ENCODE measurements at places on chromosomes 12 and 14. TPM values are rescaled to one million over a fixed set of nuclear protein-coding genes. Genes with fewer than 3 reads are reported as not detected.

DNA sequence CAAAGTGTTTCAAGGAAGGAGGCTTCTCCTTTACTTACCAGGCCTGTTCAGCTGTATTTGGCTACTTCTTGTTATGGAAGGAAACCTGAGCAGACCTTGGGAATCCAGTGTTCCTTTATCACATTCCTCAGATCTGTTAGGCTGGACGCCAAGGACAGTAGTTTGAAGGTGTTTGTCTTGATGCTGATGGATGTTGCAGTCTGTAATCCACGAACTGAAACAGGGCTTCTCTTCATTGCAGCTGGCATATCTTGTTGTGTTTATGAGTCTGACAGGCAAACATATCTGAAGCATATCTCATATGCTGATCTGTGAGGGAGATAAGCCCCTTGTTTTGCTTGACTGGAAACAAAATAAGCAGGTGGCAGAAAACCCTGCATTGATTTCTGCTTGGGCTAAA, 904.3 kb downstream of the NRXN3 start:
- no peak for DNase-seq

DNA sequence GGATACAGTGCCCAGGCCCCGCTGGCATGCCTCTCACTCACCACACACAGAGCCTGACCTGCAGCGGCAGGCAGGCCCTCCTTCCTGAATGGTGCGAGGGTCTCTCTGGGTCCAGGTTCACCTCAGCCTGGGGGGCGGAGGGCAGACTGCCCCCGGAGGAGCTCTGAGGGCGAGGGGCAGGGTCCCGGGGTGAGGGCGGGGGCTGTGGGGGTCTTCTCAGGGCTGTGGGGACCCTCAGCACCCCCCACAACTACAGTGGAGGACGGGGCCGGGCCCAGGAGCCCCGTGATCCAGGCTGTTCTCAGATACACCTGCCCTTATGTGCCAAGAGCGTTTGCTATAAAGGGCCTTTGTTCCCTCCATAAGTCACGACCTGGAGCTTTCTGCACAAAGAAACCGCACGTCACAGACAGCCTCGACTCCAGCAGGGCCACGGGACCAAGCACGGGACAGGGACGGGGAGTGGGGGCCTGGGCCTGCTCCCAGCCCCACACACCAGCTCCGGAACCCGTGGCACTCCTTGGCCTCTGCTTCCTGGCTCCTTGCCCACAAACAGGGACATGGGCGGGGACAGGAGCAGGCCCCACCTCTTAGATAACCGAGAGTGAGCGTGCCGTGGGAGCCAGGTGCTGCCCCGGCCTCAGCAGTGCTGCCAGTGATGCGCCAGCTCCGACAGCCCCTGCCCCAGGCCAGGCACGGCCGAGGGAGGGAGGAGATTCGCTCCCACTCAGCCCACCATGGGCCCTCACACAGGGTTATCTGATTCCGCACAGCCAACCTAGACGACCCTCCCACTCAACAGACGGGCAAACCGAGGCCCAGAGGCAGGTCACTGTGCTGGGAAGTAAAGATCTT, 101.9 kb downstream of the RFLNA start:
- DNase-seq = peak; percentile 93

DNA sequence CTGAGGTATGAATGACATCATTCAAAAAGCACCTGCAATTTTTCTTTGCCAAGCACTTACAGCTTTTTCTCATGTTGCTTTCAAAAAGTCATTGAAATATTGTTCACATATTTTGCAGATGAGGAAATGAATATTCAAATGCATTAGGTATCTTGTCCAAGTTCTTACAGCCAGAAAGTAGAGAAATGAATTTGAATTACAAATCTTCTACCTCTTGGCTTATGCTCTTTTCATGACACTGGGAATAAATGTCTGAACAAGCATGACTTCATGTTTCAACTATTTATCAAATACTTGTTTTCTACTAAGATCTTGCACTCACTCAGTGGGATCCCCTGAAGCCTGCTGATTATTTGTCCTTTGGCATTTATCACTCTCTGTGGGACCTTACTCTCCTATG, 267.2 kb upstream of the BTG1 start:
- no peak for DNase-seq

DNA sequence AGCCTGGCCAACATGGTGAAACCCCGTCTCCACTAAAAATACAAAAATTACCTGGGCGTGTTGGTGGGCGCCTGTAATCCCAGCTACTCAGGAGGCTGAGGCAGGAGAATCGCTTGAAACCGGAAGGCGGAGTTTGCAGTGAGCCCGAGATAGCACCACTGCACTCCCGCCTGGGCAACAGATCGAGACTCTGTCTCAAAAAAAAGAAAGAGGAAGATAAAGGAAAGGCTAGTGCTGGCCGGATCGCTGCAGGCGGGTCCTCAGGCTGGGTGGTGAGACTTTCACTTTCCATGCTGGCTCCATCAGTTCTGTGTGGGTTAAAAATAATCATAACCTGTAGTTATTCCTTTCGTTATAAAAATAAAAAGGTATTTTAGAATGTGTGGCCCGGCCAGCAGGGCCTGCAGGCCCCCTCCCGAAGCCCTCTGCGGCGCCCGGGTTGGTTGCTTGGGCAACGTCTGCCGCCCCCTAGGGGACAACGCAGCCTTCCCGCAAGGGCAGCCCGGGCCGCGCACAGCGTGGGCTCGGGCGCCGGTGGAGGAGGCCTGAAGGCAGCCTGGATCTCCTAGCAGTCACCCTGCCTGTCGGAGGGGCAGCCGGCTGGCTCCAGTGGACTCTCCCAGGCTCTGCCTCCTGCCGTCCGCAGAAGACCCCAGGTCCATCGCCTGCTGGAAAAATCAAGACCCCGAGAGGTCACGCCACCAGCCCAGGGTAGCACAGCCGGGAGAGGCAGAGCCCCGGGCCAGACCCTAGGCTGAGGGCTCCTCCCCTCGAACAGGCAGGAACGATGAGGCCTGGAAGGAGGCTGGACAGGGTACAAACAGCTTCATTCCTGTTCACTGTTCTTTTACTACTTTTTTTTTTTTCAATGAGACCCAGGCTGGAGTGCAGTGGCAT, 5.0 kb upstream of the SLC25A47 start:
- peak; percentile 87 for DNase-seq

GRCh38 chr14:100268591-100269207, 29.8 kb downstream of the YY1 start:
- no peak for DNase-seq

GRCh38 chr14:66196670-66197069, 289.5 kb upstream of the CCDC196 start:
- DNase-seq = no peak

DNA sequence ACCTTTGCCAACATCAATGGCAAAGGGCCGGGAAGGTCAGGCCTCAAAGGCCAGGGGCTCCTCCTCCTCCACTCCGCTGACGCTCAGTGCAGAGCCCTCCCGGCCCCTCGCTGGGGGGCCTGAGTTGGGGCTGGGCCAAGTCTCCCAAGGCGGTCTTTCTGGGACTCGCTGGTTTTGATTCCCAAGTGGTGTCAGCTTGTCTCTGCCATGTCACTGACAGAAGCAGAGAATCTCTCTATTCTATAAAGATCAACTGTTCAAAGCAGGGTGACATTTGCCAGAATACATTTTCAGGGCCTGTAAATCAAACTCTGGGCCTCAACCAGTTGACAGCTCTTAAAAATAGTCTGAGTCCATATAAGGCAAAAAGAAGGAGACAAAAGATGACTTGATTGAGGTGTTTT, 75.9 kb downstream of the CCDC88C start:
- DNase-seq = no peak

- DNase-seq = no peak
Measured at GRCh38 chr14:58118097-58118815, 33.8 kb downstream of the ARMH4 start.

DNA sequence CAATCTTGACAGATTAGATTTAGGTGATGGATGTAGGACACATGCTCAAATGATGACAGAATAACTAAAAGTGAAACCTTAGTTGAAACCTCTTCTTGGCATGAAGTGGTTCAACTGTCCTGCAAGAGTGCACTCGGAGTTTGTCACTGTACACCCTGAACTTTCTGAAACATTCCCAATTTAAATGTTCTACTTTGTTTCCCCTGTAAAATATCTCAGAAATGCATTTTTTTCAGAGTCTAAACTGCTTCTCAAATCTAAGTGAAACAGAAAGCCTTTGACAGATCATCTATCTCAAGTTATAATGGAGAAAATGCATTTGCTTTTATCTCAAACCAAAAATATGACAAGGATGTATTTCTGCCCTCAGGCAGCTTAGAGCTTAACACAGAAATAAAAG, 66.0 kb downstream of the BHLHE41 start:
- DNase-seq = no peak

DNA sequence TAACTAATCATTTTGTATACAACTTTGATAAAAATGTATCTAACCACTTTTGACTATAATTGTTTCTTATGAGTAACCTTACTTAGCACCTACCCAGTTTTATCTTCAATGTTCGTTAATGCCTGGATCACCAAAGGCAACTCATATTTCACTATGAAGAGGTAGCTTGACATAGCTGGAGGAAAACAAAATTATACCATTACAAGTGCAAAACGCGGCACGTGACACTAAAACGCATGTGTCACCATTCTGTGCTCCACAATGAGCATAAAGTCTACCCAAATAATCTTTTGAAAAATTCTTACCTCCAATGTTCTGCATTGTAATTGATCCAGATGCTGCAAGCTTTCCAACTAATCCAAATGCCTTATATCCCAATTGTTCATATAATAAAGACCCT, 5.8 kb downstream of the SLC38A2 start:
- DNase-seq = no peak

GRCh38 chr12:7150841-7151240, 20.7 kb downstream of the CLSTN3 start:
- no peak for DNase-seq

GRCh38 chr14:104048758-104049507, 36.6 kb upstream of the ASPG start:
- DNase-seq = no peak

DNA sequence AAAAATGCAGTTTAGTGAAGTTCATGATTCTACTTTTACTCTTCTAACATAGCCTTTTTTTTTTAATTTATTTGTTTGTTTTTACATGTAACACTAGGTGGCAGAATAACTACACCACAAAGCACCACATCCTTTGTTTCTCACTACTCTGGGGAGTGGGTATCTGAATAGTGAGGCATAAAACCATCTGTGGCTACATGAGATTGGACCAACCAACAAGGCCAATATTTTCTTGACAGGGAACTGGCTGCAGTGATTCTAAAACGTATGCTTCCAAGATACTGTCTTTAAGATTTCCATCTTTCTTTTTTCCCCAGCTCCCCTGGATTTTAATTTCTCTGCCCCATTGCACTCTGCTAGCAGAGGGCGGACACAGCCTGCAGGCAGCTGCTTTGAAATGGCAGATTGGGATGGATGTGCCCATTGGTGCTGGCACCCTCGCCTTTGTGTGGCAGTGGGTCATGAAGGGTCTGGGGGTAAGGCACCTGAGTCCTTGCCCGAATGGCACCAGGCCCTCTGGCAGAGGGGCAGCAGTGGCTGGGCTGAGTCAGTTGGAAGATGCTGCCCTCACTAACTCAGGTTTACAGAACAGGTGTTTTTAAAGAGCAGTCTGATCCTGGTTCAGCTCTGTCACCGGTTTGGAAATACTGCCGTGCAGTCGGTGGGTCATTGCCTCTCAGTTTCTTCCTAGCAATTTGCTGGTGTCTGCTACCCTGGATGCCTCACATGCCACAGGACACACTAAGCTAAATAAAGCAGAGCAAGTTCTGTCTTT, 429.1 kb downstream of the RAD51B start:
- DNase-seq = no peak

- DNase-seq = peak; percentile 17
Measured at GRCh38 chr12:102093319-102093718, 26.6 kb downstream of the NUP37 start.

GRCh38 chr14:95620659-95621059, 65.6 kb upstream of the TCL1B start:
- no peak for DNase-seq

- no peak for DNase-seq
Measured at GRCh38 chr14:104226421-104227383, 88.3 kb downstream of the KIF26A start.

DNA sequence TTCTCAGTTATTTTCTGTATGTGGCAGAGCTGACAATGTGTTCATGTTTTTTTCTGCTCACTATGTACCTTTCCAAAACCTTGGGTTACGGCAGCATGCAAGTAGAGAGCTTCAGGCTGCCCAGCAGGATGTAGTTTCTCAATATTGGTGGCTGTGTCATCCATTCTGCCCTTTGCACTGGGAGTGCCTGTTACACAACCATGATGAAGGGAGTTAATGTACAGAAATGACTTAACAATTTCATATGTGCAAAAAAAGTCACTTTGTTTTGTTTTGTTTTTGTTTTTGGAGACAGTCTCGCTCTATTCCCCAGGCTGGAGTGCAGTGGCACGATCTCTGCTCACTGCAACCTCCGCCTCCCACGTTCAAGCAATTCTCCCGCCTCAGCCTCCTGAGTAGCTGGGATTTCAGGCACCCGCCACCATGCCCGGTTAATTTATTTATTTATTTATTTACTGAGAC, 6.1 kb upstream of the CNIH1 start:
- peak; percentile 77 for DNase-seq

- peak; percentile 4 for DNase-seq
Measured at GRCh38 chr12:76375939-76376338, 27.7 kb upstream of the BBS10 start.

DNA sequence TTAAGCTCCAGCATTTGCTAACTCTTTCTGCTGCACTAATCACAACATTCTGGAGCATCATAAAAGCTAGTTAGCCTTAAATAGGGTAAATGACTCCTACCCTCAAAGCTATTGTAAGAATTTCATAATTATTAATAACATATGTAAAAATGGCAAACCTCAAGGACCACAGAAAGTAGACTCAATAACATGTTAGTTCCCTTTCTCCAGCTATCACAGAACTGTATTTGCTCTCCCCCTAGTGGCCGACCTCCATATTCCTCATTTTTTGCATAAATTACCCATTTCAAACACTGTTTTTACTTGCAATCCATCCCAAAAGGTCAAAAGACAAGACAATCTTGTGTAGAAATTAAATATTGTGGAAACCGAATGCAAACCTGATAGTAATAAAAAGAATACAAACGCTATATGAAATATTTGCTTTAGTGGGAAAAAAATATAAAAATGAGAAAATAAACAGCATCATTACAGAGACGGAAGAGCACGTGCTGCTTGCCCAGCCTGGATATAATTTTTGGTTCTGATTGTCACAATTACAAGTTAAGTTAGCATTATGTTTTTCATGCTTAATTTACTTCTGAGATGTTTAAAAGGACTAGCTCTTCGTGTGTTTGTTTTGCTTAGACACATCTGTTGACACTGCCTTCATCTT, 97.9 kb downstream of the RERGL start:
- DNase-seq = peak; percentile 66

RFX4 gene
- not detected for total RNA-seq

TMEM132C gene
- total RNA-seq = under 0.01 TPM

HOXC5 gene
- total RNA-seq = not detected

TMTC2 gene
- 26.4 TPM for total RNA-seq

FGF23 gene
- not detected for total RNA-seq

NINJ2 gene
- total RNA-seq = 26.2 TPM

TAS2R46 gene
- not detected for total RNA-seq

CAPS2 gene
- 74.7 TPM for total RNA-seq

GALNT6 gene
- 65.3 TPM for total RNA-seq

SLC25A21 gene
- total RNA-seq = not detected

PRB2 gene
- total RNA-seq = not detected

RPL6 gene
- total RNA-seq = 1,006 TPM

LRTM2 gene
- total RNA-seq = not detected
